ENCODE measurements at places on chromosomes 11 and 22.

DNA sequence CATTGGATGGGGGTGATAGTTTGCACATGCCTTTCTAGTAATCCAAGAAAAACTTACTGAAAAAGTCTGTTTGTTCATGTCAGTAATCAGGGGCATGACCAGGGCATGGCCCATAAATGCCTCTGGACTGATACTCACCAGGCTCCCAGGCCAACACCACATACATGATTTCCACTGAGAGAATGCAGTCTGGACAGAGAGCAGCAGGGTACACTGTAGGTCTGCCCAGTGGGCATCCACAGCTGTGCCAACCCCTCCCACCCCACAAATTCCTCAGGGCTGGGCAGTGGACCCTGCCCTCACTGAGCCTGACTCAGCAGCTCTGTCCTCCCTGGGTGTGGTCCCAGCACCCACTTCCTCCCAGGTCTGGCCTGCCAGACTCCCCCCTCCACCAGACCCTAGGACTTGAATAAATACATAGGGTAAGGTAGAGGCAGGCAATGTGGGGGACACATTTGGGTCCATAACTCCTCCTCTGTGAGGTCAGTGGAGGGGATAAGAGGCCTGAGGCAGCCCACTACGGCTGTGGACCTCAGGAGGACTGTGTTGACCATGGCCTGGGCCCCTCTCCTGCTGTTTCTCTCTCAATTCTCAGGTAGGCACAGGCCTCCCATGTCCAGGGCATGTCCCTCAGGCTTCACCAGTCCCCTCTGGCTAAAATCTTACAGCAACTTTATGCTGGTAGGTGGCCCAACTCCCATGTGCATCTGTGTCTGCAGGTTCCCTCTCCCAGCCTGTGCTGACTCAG is 92.2 kb upstream of the TOP3B start:
- DNase-seq = no peak

- DNase-seq = no peak
Measured at GRCh38 chr11:27203077-27203647, 159.9 kb downstream of the CCDC34 start.

DNA sequence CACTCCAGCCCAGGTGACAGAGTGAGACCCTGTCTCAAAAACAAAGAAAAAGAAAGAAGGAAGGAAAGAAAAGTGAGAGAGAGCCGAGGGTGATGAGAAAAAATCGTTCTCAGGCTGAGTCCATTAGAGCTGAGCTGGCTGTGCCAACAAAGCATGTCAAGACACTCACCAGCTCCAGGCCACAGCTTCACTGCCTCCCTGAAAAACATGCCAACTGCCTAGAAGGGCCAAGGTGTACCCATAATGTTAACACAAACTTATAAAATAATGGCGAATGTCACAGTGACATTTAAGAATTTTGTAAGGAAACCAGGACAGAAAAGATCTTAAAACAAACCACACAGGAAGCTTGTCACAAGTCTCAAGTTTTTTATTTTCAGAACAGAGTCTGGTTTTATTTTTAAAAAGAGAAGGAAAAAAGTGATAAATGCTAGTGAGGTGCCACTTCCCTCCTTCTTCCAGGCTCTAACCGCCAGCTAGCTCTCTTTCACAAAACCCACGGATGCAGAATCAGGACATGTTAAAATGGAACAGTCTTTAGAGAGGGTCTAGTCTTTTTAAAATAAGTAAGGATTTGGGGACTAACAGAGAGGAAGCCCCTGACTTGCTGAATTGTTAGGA is 5.1 kb downstream of the TMEM121B start:
- DNase-seq = no peak

DNA sequence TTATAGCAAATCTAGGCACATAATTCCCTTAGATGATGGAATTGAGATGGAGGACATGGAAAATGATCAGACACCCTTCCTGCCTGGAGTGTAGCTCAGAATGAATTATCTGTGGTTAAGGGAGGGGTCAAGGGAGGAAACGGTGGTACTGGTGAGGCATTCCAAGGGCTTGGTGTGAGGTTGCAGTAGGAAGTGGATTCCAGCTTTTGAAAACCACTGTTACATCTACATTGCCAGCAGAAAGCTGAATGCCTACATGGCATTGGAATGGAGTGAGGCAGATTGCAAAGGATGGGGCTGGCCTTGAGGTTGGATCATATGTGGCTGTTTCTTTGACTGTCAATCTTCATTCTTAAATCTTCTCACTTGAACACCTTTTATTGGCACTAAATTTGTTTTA is 684.4 kb downstream of the NTM start:
- no peak for DNase-seq

GRCh38 chr22:31637447-31637890 is 24.5 kb downstream of the PISD start:
- DNase-seq = no peak

DNA sequence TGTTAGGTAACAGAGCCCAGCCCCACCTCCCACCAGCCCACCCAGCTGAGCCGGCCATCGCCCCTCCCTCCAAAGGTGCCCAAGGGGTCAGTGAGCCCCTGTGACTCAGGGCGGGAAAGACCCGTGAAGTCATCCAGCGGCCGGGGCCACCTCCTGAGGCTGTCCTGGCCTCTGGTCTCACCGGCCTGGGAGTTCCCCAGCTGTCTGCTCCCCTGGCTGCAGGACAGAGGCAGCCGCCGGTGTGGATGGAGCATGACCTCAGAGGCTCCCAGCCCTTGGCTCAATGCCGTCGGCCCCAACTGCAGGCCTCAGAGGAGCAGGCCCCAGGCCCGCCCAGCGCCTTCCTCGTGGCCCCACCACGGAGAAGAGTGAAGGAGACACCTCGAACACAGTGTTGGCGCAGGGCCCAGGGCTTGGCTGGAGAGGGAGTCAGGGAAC is 28.7 kb downstream of the RPL3 start:
- no peak for DNase-seq

- no peak for DNase-seq
Measured at GRCh38 chr11:123611698-123612097, 42.7 kb downstream of the SCN3B start.

- DNase-seq = no peak
Measured at GRCh38 chr11:15764326-15764725, 592.0 kb downstream of the SOX6 start.

DNA sequence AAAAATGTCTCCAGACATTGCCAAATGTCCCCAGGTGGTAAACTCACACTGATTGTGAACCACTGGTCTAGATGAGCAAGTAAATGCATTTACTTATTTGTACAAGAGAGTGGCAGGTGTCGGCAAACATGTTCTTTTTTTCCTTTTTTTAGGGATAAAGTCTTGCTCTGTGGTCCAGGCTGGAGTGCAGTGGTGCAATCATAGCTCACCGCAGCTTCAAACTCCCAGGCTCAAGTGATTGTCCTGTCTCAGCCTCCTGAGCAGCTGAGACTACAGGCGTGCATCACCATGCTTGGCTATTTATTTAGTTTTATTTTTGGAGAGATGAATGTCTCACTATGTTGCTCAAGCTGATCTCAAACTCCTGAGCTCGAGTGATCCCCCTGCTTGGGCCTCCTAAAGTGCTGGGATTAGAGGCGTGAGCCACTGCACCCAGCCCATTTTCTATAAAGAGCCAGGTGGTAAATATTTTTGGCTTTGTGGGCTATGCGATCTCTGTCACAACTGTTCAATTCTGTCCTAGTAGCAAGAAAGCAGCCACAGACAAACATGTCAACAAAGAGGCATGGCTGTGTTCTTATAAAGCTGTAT is 1.4 kb downstream of the VPREB1 start:
- no peak for DNase-seq

DNA sequence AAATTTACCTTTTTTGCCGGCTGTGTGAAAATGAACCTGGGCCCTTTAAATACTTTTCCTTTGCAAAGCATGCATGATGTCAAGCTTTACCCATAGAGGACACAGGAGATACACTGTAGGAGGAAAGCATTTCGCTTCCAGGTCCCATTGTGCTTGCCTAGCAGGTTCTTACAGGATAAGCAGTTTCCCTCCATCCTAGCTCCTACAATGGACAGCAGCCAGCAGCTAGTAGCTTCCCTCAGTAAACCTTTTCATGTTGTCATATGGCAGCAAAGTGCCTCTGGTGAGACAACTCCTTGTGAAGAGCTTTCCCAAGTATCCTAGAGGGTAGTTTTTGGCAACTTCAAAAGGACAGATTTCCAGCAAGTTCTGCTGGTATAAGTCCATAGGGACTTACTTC is 78.4 kb downstream of the RBFOX2 start:
- DNase-seq = no peak

GRCh38 chr22:27476318-27476717 is 325.2 kb downstream of the MN1 start:
- DNase-seq = no peak

DNA sequence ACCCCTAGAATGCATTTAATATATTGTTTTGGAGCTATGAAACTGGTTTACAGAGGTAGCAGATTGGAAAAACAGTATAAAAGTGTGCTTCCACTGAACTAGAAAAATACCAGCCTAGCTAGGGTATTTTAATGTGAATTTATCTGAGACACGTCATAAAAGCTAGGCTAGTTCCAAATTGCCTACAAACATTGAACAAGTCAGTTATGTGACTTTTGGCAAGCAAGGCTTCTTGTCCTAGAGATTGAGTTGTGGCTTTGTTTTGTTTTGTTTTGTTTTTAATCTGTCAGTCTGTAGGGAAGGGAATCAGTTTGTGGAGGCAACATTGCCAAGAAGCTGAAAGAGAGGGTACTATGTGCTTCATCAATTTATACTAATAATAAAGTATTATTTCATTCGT is 24.2 kb downstream of the RTN3 start:
- no peak for DNase-seq

- DNase-seq = no peak
Measured at GRCh38 chr22:25997886-25998775, 171.1 kb upstream of the SEZ6L start.

DNA sequence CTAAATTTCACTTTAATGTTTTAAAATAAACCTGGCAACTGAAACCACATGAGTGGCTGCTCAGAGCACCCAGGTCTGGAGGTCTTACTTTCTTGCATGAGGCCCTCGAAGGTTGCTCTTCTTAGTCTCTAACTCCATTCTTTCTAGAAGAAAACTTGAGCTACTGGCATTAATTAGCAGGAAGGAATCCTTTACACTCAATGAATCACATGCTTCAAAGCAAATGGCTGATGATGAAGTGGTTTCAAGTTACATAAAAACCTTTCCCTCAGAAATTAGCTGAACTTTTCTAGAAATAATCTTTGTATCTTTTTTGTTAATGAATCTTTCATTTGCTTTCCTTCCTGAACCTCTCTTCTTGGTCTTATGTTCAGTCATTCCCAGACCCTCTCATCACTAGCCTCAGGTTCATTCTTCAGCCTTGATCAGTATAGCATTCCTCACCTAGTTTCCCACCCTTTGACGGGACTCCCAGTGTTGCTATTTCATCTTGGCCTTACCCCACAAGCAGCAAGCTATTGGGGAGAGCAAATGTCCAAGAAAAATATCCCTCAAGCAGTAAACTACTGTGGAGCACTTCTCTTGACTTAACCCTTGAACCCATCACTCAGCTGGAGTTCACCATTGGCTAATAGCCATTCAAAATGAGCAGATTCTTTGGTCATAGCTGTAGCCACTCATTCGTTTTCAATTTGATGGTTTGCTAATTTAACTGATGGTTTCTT is 75.1 kb downstream of the INSC start:
- no peak for DNase-seq

DNA sequence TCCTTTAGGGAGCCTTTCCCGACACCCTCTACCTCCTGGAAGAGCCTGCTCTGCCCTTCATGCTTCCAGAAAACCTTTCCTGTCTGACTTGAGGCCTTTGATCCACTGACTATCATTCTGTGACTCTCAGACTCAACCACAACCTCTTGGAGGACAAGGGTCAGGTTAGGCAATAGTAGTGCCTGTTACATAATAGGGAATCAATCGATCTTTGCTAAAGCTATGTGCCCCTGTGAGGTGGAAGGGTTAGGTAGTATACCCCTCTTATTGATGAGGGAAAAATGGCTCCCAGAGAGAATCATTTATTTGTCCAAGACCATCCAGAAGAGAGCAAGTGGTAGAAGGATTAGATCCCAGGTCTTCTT is 16.2 kb downstream of the KCNC1 start:
- DNase-seq = no peak

DNA sequence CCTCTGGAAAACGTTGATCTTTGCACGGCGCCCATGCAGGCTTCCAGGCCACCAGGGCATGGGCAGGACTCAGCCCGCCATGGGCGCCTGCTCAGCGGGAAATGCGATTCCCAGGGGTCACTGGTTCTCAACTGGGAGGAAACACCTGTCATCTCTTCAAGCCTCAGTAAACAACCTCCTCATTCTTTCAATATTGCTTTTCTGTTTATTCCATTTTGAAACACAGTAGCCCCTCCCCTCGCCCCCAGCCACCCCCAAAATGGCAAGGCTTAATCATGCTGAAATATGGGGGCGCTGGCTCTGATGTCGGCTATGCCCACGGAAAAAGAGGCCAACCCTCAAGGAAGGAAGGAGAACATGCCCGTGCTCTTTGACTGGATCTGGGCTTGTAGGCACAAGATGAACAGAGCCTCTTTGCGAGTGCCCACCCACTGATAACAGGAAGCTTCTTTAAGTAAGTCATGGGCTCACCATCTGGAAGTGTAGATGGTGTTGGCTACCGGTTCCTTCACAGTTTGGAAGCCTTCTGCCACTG is 594 bp upstream of the POU2AF1 start:
- no peak for DNase-seq

GRCh38 chr11:34449013-34449412 is 10.3 kb downstream of the CAT start:
- no peak for DNase-seq

- no peak for DNase-seq
Measured at GRCh38 chr22:24063361-24063760, 52.3 kb downstream of the CABIN1 start.

GRCh38 chr11:12845739-12846358 is 163.3 kb upstream of the RASSF10 start:
- DNase-seq = no peak

DNA sequence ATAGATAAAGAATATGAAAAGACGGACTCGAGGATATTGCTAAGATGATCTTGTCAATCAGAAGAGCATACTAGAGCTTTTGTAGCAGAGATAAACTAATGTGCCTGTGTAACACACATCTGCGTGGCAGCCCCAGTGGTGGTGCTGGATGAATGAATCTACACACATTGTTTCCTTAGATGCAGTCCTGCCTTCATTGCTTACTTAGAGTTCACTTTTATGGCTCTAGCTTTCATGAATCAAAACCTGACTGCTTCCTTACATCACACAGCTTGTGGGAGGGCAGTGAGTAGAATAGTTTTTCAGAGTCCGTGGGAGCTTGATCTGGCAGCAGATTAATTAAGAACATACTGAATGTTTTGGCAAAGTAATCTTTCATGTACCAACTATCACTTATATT is 83.7 kb downstream of the EXT2 start:
- DNase-seq = no peak

DNA sequence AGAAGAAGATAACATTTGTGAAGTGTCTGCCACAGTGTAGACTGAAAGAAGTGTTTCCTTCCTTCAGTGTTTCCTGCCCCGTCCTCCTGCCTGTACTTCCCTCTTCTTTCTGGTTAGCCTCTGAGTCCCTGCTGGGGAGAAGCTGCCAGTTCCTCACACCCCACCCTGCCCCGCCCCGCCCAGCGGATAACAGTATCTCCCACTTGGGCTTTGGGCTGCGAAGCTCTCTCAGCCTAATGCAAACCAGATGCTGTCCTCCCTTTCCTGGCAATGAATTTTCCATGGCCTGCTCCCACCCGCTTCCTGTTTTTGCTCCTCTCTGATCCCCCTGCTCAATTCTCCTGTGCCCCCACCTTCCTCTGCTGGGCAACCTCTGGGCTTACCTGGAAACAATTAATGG is 5.2 kb upstream of the RAB3IL1 start:
- no peak for DNase-seq

Data from stimulated activated CD4-positive, alpha-beta T cell treated with anti-CD3 and anti-CD28 coated beads, Interleukin-1b, Interleukin-23, amount 100 ng/mL, for 48 hours (primary cell).